ENCODE measurements at places on chromosomes 5 and 9.

- no peak for DNase-seq
Measured at GRCh38 chr5:64930672-64931318, 162.1 kb downstream of the CWC27 start.

DNA sequence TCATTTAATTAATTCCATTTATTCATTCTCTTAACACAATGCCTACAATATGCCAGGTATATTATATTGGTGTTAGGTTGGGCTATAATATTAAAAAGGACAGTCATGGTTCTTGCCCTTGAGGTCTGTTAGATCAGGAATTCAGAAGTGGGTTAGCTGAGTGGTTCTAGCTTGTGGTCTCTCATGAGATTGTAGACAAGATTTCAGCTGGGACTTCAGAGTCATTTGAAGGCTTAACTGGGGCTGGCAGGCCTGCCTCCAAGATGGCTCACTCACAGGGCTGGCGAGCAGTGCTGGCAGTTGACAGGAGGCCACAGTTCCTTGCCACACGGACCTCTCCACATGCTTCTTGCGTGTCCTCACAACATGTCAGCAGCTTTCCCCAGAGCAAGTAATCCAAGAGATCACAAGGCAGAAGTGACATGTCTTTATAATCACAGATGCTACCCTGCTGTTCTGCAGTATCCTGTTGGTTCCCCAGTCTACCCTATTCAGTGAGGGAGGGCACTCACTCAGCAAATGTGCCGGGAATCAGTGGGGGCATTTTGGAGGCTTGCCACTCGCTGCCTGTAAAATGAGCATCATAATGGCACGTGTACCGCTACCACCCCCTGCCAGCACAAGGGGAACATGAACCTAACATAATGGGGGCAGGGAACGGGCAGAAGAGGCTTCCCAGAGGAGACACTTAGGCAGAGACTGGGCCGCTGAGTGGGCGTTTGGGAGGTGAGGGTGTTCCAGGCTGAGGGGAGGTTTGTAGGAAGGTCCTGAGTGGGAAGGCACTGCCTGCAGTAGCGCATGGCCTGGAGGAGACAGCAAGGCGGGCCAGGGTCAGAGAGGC, 70.0 kb downstream of the EXOSC2 start:
- no peak for DNase-seq

DNA sequence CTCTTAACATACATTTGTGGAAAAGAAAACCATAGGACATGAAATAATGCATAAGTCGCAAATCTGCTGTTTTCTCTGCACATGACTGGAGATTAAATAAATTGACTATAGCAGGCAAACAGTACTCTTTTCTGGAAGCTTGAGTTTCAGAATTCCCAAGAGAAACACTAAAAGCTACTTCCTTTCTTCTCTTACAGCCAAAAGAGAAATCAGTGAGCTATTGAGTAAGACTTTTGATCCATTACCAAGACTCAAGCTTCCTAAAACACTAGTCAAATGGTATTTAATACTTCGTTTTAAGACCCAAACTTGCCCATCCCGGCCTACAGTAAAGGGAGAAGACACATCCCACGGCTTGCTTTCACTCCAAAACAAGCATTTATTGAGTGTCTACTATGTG, 335.8 kb upstream of the PUM3 start:
- no peak for DNase-seq

DNA sequence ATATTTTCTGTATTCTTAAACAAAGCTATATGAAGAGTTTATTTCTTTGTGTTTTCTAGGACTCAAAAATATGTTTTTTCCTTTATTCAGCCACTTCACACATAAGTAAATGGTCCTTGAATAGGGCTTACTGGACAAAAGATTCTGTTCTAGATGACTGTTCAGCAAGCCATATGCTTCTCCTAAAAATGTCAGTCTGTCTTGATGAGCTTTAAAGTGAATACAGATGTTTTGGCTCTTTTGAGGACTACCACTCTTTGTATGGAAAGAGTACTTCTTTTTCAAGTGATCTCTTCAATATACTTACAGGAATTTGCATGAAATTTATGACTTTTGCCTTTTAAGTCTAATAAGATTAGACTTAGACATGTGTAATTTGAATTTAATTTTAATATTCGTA, 8.4 kb downstream of the NDUFS4 start:
- DNase-seq, result no peak
